SJSA1 (cell line): ENCODE measurements at places on chromosomes 5 and 9.
A peak's percentile ranks its signal among the peaks of the same experiment; 100 is the strongest.

DNA sequence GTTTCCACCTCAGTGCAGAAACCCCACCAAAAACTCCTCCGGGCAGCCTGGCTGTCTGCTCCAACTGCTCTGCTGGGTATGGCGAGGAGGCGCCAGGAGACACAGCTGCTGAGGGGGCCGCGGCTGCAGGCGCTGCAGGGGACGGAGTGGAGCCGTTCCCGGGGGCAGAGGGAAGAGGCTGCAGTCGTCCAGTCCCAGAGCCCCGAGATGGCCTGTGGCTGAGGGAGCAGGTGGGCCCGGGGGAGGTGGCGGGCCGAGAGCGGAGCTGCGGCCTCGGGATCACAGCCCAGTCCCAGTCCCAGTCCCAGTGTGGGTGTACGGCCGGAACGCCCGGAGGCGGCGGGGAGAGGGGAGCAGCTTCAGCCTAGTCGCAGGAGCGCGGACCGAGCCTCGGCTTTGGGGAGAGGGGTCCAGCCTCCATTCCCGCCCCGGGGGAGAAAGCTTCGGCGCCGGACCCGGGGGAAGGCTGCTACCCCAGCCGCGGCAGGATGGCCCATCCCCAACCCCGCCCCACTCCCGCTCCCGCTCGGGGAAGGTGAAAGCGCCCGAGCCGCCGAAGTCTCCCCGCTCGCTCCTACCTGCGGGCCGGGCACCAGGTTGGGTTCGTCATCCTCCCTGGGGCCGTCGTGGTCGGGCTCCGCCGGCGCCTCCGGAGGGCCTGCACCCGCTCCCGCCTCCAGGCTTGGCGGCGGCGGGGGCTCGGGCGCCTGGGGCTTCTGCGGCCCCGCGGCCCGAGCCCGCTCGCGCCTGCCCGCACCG lies 513 bp downstream of the FAM193B start:
- no peak for DNase-seq

DNA sequence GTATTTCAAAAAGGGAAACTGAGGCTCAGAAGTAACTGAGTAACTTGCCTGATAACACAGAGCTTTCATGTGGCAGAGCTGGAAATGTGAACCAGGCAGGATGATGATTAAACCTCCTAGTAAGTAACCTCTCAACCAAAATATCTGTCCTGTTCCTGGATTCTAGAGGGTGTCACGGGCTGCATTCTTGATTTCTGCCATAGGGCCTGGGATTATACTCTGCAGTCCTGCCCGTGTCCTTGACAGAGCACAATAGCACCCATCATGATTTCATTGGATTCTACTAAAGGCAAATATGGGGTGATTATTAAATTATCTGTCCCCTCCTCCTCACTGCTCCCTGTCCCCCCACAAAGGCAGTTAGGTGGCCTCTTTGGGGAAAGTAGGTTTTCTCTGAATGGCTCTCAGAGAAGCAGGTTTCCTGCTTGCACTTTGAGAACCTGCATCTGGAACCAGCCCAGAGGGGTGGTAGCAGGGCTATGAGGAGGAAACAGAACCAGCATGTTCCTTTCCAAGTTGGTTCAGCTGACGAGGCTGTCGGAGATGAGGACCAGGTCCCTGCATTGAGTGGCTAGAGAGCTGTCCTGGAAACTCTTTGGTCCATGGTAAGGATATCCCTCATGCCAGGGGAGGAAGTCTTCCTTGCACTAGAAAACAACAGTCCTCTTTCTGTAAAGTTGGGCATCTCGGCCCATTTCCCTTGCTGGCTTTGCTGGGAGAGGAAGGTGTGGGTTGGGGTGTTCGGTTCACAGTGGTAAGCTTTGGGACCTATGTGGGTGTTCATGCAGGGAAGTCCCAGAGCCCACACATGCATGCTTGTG lies 36.6 kb downstream of the PPARGC1B start:
- no peak for DNase-seq

GRCh38 chr5:141934099-141934844 lies 10.6 kb downstream of the DELE1 start:
- no peak for DNase-seq

DNA sequence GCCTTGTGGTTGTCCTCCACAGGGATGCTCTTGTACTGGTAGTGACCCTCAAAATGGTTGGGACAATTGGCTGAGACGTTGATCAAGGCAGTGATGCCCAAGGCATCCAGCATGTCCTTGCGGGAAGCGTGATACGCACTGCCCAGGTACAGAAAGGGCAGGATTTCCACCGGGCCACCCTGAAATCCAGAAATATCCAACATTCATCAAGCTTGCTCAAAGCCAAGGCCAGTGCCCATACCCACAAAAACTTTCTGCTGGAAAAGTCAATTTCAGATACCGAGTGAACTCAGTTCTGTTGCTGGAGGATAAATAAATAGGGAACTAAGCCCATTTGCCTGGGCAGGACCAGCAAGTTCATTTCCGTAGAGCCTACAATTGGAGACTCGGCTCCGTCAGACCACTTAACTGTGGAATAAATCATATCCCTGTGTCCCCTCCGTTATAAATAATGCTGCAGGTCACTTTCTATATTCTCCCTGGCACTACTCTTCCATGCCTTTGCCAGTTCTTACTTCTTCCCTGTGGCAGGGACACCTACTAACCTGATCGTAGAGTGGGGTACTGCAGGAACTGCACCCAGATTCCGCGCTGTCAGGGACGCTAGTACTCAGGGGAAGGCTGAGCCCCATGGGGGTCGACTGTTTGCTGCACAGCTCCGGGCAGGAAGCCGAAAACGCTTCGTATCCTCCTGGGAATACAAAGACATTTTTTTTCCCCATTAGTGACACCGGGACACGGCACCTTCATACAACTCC lies 1.2 kb downstream of the DUSP1 start:
- peak; percentile 70 for DNase-seq

DNA sequence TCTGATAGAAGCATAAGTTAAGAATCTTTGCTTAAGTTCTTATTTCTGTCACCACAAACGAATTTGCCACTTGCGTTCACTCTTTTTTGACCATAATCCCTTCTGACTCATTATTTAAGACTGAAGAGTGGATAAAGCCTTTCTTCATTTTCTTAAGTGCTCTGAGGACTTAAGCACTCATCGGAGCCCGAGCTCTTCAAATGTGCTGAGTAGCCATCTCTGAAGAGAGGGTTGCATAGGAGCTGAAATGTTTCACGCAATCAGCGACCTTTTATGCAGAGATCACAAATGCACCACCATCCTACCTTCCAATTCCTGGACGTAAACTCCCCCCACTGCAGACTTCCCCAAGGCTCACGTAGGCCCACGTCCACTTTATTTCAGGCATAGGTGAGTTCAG lies 699.2 kb downstream of the IRX1 start:
- DNase-seq: no peak

- DNase-seq: no peak
Observed at GRCh38 chr9:2086971-2087370, 71.8 kb downstream of the SMARCA2 start.
